ENCODE measurements at places on chromosomes 2 and 18.

DNA sequence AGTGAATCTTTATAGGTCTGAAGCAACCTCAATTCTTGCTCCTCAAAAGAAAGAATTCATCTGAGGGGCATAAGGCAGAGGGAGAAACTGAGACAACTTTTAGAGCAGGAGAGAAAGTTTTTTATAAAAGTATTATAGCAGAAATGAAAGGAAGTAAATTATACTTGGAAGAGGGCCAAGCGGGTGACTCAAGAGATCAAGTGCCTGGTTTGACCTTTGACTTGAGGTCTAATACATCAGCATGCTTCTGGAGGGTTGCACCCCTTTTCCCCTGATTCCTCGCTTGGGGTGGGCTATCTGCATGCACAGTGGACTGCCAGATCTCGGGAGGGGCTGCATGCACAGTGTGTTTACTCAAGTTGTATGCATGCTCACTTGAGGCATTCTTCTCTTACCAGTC is 268.5 kb upstream of the LRATD1 start:
- no peak for DNase-seq

GRCh38 chr2:224591220-224591619 is 6.1 kb upstream of the CUL3 start:
- no peak for DNase-seq

DNA sequence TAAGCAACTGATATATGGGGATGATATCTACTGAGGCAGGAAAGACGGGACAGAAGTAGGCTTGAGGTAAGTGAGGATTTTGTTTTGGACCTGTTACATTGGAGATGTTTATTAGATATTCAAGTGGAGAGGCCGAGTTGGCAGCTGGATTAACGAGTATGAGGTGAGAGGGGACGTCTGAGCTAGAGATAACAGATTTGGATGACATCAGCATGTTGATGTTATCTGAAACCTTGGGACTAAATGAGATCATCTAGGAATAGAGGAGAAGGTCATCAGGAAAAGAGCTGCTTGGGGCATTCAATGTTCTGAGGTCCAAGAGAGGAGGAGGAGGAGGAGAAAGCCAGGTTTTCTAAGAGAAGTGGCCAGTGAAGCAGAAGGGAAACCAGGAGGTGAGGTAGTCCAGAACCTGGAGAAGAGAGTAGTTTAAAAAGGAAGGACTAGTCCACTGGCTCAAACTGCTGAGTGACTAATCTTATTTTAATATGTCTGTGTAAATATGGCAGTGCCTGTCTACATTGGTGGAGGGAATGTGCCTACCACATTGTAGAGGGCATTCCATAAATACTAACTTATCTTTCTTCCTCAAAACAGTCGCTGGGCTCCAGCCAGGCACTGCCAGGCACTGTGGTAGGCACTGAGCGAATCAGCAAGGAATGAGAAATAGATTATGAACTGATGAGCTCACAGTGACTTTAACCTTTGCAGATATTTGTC is 488.3 kb downstream of the DLGAP1 start:
- no peak for DNase-seq

GRCh38 chr2:222433332-222434173 is 9.2 kb downstream of the SGPP2 start:
- no peak for DNase-seq

DNA sequence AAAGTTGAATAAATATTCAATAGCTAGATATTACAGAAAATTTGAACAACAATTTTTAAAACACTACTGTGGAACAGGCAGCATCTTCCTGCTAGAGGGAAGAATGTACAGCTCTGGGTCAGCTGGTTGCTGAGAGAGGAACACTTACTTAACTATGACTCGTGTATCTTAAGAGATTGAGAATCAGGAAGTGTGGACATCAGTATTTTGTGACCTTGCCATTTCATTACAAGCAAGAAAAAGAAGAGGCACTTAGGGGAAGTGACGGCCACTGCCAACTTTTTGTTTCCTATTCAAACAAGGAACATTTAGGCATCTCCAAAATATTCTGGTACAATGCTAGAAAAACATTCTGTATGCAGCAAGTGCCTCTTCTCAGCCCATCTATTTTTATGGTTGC is 45.9 kb downstream of the ITPRID2 start:
- no peak for DNase-seq

Data from erythroblast (primary cell).